NCI-H748 treated with DMSO at 0.1 percent for 48 hours (cell line): ENCODE measurements at places on chromosomes 2 and 18.

GRCh38 chr2:178330175-178331017 lies 120.6 kb downstream of the PRKRA start:
- DNase-seq, result no peak

GRCh38 chr2:64937687-64938491 lies 51.3 kb upstream of the SLC1A4 start:
- DNase-seq, result no peak

GRCh38 chr18:76453932-76454331 lies 41.1 kb downstream of the ZNF516 start:
- no peak for DNase-seq

- DNase-seq, result no peak
These were observed 144.0 kb downstream of the EML6 start for GRCh38 chr2:54867457-54867856.

- DNase-seq, result no peak
These were observed 2.7 kb upstream of the WIPF1 start for GRCh38 chr2:174600349-174600748.

DNA sequence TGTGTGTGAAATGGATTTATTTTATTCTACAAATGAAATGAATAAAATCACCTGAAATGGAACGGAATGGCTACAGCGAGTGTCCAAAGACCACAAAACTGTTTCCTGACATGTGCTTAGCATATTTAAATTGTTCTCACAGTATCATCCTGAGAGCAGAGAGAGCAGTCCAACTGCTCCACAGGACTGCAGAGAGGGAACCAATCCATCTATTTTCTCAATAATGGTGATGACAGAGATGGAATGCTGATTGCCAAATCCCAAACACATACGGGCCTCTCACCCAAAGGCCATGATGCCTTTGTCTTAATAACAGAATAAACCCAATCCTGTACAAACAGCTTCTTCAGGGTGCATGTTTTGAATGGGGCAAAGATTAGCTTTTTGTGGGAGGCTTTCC lies 41.1 kb downstream of the STAT1 start:
- no peak for DNase-seq

GRCh38 chr2:108945969-108946368 lies 43.1 kb downstream of the EDAR start:
- no peak for DNase-seq

DNA sequence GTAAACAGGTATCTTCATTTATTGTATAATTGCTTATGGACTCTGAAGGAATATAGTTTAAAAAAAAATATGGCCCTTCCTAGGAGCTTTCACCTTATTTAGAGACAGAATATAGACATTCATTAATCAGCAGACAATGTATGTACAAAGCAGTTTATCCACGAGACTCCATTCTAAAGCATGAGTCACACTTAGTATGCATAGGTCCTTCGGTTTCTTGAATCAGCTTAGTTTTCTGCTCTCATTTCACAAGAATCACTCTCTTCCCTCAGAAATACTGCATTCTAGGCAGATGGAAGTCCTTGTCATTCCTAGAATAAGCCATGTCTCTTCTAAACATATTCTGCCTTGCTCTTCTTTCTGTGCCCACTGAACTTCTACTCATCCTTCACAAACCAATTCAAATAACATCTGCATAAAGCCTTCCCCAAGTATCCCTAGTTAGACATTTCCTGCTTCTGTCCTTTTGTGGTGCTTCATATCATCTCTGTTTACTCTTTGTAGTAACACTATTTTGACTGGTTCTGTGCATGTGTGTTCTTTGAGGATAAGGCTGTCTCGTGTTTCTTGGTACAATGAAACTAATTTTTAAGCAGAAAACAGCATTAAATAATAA lies 84.5 kb downstream of the PTRHD1 start:
- DNase-seq, result no peak

- DNase-seq, result no peak
These were observed 107.9 kb upstream of the IL1R2 start for GRCh38 chr2:101883860-101884259.

DNA sequence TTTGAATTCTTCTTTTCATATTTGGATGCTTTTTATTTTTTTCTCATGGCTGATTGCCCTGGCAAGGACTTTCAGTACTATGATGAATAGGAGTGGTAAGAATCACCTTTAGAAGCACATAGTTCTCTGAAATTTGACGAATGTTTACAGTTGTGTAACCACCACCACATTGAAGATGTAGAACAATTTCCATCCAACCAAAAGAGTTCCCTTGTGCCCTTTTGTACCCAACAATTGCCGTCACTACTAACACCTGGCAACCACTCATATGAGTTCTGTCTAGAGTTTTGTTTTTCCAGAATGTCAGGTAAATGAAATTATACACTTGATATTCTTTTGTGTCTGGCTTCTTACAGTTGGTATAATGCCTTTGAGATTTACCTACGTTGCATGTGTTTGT lies 28.7 kb upstream of the SLC16A14 start:
- no peak for DNase-seq

DNA sequence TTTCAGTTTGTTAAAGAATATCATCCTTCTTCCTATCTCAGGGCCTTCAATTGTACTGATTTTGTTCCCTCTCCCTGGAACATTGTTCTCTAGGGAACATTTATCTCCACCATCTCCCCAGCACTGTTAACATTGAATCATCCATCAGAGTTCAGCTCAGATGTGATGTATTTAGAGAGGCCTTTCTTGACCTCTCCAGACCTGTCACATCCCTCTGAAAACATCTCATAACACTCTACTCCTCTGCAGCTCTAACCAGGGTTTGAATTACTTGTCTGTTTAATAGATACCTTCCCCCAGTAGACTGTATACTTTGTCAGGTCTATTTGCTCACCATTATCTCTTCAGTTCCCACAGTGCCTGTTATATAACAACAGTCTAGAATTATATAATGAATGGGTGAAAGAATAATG lies 98.6 kb downstream of the GALNT1 start:
- DNase-seq, result peak; percentile 87

- no peak for DNase-seq
These were observed 198.9 kb downstream of the SMAD7 start for GRCh38 chr18:48751727-48752468.

DNA sequence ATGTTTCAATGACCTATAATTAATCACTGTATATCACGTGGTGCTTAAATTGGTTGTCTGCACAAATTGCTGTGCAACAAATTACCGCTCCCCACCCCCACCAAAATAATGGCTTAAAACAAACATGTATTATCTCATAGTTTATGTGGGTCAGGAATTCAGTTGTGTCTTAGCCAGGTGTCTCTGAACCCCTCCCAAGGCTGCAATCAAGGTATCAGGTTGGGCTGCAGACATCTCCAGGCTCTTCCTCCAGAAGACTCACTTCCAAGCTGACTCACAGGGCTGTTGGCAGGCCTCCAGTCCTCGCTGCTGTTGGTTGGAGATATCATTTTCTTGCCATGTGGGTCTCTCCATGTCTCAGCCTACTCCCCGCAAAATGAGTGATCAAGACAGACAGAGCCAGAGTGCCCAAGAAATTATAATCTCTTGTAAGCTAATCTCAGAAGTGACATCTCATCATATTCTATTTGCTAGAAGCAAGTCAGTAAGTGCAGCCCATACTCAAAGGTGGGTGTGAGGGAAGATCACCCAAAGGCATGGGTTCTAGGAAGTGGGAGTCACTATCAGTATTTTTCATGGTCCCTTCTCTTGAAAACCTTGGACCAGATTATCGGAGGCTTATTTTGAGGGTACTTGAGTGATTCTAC lies 38.4 kb downstream of the SPC25 start:
- peak; percentile 37 for DNase-seq

- DNase-seq, result no peak
These were observed 5.2 kb downstream of the KCNF1 start for GRCh38 chr2:10916953-10917352.

DNA sequence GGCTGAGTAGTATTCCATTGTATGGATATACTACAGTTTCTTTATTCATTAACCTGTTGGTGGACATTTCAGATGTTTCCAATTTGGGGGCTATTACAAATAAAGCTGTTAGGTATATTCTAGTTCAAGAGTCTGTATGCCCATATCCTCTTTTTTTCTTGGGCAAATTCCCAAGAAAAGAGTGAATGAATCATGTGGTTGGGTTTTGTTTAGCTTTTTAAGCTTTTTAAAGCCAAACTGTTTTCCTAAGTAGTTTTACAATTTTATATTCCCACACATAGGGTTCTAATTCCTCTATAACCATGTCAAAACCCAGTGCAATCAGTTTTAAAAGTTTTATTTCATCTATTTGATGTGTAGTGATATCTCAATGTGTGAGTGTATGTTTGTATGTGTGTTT lies 44.9 kb upstream of the BAZ2B start:
- no peak for DNase-seq

DNA sequence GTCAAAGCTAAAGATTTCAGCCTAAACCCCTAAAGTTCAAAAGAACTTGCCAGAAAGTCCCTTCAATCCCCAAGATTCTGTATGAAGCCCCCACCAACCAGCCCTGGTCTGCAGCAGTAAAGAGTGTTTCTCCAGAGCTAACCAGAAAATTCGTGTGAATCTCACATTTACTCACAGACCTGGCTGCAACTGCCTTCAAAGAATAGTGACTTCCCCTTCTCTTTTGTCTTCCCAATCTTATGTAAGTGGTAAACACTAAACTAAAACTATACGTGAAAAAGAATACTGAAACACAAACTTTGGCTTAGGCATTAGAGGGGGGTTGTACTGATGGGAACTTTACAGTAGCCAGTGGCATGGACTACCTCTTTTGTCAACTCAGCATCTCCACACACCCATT lies 50.6 kb upstream of the SETBP1 start:
- DNase-seq, result no peak

- DNase-seq, result peak; percentile 55
These were observed 84.9 kb downstream of the CMPK2 start for GRCh38 chr2:6780765-6781274.

- no peak for DNase-seq
These were observed 160.1 kb downstream of the PARD3B start for GRCh38 chr2:204705243-204705932.

DNA sequence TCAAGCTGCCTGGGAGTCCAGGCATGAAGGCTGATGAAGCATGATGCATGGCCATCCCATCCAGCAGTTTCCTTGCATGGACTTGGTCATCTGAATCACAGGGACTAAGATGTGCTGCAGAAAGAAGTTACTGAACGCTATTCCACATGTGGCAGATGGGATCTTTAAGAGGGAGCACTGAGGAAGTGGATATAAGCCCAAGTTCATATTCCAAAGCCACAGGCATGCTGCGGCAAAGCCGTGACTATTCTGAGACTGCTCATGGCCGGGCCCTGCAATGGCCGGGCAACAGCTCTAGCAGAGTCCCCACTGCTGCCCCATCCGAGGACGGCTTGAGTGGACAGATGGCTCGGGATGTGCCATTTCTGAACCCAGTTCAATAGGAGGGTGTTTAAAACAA lies 61.5 kb downstream of the STPG4 start:
- no peak for DNase-seq

- DNase-seq, result no peak
These were observed 192.9 kb downstream of the SMAD7 start for GRCh38 chr18:48757906-48758305.

DNA sequence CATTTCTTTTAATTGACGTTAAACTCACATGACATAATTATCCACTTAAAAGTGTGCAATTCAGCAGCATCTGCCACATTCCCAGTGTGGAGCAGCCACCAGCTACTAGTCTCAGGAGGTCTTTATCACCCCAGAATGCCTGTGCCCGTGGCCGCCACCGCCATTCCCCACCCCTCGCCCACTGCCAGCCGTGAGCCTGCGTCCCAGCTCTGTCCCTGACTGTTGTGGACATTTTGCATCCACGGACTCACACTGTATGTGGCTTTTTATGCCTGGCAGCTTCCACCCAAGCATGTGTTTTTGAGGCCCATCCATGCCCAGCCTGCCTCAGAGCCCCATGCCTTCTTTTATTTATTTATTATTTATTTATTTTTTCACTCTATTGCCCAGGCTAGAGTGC lies 9.2 kb downstream of the BOK start:
- no peak for DNase-seq

- no peak for DNase-seq
These were observed 72.3 kb upstream of the PSME4 start for GRCh38 chr2:54042897-54043620.

DNA sequence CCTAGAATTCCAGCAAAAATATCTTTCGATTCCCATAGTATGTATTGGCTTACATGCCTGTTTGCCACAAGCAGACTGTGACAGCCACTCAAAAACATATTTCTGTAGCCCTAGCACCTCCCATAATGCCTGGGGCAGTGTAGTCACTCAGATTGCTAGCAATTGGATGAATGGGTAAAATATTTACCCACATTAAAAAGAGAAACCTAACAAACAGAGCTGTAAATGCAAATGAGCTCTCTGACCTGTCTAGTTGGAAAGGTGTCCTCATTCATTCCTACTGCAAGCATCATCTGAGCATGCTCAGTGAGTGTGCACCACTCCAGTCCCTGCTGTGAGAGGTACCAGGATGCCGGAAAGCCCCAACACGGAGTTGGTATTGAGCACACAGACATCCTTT lies 234.0 kb upstream of the RAB12 start:
- DNase-seq, result peak; percentile 41

GRCh38 chr2:232382331-232383225 lies 4.0 kb downstream of the ALPP start:
- no peak for DNase-seq

- DNase-seq, result no peak
These were observed 187.1 kb downstream of the DYM start for GRCh38 chr18:49273241-49273880.

- DNase-seq, result no peak
These were observed 491 bp upstream of the SGO2 start for GRCh38 chr2:200525551-200525881.

DNA sequence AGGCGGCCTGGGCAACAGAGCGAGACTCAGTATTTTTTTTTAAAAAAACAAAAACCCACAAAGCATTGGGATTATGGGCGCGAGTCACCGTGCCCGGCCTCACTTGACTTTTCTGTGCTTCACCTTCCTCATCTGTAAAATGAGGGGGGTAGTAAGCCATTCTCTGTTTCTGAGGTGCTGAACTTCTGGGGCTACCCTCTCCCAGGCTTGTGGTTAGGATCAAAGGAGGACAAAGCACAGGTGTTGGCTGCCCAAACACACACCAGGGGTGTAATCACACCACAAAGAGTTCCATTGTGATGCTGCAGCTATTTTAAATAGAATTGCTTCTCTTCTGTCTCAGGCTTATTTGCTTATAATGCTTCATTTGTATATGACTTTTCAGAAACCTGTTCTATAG lies 35.8 kb upstream of the INHBB start:
- DNase-seq, result no peak

- peak; percentile 40 for DNase-seq
These were observed 656.9 kb downstream of the TSN start for GRCh38 chr2:122412360-122412759.
